ENCODE measurements at places on chromosomes 2 and 18. TPM values are rescaled to one million over a fixed set of nuclear protein-coding genes. Genes with fewer than 3 reads are reported as not detected.

GKN1 gene
- total RNA-seq = not detected

UGT1A10 gene
- total RNA-seq = 0.48 TPM

RNF103 gene
- total RNA-seq = 37.8 TPM

SLC25A12 gene
- 32.0 TPM for total RNA-seq

THOC1 gene
- total RNA-seq = 108 TPM

CPO gene
- total RNA-seq = not detected

IL36A gene
- total RNA-seq = not detected

KCNG2 gene
- 2.6 TPM for total RNA-seq

GALR1 gene
- total RNA-seq = 3.6 TPM

MBP gene
- total RNA-seq = 20.0 TPM

- peak; percentile 46 for DNase-seq
Measured at GRCh38 chr18:7760967-7761948, 194.1 kb downstream of the PTPRM start.

DNA sequence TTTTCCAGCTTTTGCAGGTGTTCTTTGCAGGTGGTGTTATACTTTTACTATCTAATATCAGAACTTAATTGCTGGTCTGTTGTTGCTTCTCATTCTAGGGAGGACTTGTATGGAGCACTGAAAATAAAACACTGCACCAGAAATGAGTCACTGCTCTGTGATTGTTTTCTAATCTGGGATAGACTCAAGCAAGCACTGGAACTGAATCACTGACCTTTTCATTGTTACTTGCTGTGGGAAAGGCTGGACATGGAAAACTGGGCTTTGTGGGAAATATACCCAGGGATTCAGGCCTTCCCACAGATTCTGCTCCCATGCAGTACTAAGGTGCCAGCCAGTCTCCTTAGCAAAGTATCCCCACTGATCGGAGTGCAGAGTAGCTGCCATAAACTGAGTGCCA, 470.0 kb upstream of the GCFC2 start:
- no peak for DNase-seq

- no peak for DNase-seq
Measured at GRCh38 chr2:100376836-100377235, 40.6 kb downstream of the CHST10 start.

- peak; percentile 21 for DNase-seq
Measured at GRCh38 chr2:49309461-49309860, 155.1 kb upstream of the FSHR start.

- DNase-seq = no peak
Measured at GRCh38 chr2:221816566-221816965, 244.5 kb upstream of the EPHA4 start.

- no peak for DNase-seq
Measured at GRCh38 chr2:30957591-30957990, 150.3 kb upstream of the CAPN13 start.

DNA sequence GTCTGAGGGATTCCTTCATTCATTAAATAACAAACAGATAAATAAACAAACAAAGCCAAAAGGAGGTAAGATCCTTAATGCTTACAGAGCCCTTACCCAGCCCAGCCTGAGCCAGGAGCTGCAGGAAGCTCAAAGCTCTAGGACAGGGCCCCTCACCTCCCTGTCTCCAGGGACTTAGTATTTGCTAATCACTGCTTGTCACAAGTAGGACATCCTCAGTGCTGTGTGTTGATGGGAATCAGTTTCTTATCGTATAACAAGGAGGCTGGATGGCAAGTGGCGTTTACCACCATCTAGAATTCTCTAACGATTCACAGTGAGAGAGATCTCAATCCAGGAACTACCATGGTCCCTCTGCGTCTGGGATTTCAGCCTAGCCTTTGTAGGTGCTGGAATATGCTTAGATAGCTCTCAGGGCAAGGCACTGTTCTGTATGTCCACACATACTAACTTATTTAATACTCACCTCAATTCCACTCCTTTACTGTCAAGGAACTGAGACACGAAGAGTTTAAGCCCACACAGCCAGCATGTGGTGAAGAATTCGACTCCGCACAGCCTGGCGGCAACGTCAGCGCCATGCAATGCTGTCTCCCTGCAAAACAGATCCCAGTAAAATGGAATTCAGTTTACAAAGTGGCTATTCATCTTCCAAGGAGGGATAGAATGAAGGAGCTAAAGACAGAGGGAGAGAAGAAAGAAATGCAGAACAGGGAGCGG, 164.8 kb downstream of the MYCN start:
- DNase-seq = peak; percentile 18

DNA sequence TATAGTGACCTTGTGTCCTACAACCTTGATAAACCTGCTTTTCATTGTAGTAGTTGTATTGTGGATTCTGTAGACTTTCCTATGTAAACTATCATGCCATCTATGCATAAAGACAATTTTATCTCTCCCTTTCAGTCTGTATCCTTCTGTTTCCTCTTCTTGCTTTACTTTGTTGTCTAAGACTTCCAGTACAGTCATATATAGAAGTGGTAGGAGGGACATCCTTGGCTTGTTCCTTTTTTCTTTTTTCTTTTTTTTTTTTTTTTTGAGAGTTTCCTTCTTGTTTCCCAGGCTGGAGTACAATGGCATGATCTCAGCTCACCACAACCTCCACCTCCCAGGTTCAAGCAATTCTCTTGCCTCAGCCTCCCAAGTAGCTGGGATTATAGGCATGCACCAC, 39.7 kb downstream of the UBE2F start:
- DNase-seq = no peak

- DNase-seq = no peak
Measured at GRCh38 chr2:68391869-68392268, 26.8 kb downstream of the PLEK start.

- peak; percentile 76 for DNase-seq
Measured at GRCh38 chr2:10332402-10333246, 29.9 kb downstream of the HPCAL1 start.

- DNase-seq = no peak
Measured at GRCh38 chr2:104375206-104375605, 478.7 kb upstream of the POU3F3 start.

- DNase-seq = peak; percentile 56
Measured at GRCh38 chr2:154455866-154456265, 242.6 kb upstream of the KCNJ3 start.

DNA sequence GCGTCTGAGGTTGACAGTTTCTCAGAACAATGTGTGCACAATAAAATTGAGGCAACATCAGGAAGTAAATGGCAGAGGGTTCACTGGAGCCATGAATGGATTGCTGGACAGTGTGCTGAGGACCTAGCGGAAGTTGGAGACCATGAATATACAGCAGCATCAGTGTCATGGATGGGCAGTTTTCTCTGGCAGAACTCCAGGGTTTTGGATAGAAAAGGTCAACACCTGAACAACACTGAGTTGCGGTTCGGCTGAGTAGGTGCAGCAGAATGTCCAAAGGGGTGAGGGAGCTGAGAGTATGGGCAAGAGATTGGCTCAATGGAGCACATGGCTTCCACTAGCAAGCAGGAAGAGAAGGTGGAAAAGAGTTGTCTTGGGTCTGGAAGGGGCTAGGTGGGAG, 73.7 kb downstream of the DNER start:
- no peak for DNase-seq

DNA sequence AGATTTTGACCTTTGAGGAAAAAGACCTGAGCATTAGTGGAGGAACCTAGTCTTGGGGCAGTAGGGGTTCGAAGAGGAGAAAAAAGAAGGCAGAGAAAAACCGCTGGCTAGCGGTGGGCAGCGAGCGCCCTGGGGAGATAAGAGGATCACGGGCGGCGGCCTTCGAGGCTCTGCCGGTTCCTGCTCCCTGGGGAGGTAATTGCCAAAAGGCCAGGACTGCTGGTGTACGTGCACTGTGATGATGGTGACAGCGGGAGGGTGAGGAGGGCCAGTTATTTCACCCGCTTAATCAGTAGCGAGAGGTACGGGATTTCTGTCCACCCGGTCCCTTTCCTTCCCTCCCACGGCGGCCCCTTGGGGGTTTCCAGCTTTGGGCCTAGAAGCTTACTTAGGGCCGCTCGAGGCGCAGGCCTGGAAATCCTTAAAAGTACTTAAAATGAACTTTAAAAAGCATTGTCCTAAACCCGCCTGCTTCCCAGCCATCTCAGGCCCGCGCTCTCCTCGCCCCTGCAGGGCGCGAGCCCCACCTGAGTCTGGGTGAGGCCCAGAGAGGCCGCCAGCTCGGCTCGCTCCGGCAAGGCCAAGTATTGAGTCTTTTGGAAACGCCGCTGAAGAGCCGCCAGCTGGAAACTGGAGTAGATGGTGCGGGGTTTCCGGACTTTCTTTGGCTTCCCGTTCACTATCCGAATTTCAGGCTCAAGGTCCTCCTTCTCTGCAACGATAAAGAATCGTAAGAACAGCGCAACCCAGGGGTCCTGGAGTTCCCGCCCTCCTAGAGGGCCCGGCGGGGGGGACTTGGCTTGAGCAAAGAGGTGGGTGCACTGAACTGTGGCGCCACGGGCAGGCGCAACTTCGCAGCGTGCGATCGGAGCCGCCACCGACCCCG, 1.5 kb downstream of the DLX2 start:
- DNase-seq = peak; percentile 20

DNA sequence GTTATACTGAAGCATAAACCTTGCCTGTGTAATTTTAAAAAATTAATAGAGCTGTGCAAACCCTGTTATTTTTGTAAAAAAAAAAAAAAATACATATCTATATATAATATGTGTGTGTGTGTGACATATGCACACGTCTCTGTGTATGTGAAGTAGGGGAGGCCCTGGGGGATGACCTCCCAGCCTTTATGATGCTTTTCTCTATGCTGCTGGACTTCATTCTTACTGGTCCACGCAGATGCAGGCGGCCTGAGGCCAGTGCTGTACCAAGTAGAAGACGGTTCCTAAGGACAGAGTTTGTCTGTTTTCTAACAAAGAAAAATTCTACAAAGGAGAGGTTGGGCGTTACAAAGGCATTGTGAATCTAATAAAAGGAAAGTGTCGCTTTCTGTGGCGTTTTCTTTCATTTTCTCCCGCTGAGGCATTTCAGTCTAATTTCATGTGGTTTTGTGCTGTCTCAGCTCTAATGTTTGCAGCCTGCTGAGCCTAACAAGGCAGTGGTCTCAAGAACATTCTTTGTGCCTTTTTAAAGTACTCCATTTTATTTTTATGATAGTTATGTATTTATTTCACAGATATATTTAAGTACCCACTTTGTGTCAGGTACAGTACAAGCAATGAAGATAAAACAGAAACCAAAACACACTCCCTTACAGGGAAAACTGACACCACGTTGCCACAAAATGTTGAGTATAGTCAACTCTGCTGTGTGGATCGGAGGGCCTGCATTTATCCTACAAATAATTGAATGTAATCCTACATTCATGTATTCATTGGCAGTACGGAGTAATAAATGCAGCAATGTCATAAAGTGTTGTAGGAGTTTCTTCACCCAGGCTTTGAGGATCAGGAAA, 118.0 kb downstream of the RAB3GAP1 start:
- no peak for DNase-seq

GRCh38 chr2:236986524-236987330, 99.0 kb upstream of the COPS8 start:
- DNase-seq = no peak

DNA sequence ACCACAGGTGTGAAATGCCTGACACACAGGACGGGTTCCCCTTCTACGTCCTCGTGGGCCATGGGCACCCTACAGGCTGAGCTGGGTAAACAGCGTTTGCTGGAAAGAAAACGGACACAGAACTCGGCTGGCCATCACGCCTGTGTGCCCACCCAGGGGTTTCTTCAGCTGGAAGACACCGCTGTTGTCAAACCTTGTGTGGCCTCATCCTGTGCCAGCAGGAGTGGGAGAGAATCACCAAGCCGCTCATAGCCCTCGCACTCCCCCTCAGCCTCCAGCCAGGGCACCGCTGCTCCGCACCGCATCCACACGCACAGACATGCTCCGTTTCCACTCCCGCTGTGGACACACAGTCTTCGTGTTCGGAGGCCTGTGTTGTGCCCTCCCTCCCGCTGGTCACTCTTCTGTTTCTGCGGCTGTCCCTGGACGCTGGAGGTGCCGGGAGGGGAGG, 161.4 kb downstream of the PXDN start:
- no peak for DNase-seq

DNA sequence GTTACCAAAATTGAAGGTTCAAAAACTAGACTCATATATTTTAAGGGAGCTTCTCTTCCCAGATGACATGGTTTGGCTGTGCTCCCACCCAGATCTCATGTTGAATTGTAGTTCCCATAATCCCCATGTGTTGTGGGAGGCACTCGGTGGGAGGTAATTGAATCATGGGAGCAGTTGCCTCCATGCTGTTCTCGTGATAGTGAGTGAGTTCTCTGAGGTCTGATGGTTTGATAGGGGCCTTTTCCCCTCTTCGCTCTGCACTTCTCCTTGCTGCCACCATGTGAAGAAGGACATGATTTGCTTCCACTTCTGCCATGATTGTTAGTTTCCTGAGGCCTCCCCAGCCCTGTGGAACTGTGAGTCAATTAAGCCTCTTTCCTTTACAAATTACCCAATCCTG, 140.1 kb downstream of the MAIP1 start:
- DNase-seq = no peak
